Fibroblast of skin of scalp (primary cell): ENCODE measurements at places on chromosomes 2 and 18.

- DNase-seq, result no peak
Observed at GRCh38 chr18:37783771-37784170, 218.2 kb upstream of the CELF4 start.

DNA sequence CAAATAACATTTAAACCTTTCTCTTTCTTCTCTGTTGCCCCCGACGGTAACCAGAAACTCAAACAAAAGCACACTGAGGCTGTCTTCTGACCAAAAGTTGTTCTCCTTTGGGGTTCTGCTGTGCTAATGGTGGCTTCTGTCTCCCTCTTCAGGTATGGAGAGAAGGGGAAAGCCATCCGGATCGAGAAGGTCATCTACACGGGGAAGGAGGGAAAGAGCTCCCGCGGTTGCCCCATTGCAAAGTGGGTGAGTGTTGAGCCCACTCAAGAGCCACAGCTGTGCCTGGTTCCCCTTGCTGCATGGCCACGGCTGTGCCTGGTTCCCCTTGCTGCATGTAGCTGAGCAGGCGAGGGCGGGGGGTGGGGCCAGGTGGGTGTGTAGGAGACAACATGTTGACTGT, 67.4 kb downstream of the BOLA3 start:
- DNase-seq, result no peak

DNA sequence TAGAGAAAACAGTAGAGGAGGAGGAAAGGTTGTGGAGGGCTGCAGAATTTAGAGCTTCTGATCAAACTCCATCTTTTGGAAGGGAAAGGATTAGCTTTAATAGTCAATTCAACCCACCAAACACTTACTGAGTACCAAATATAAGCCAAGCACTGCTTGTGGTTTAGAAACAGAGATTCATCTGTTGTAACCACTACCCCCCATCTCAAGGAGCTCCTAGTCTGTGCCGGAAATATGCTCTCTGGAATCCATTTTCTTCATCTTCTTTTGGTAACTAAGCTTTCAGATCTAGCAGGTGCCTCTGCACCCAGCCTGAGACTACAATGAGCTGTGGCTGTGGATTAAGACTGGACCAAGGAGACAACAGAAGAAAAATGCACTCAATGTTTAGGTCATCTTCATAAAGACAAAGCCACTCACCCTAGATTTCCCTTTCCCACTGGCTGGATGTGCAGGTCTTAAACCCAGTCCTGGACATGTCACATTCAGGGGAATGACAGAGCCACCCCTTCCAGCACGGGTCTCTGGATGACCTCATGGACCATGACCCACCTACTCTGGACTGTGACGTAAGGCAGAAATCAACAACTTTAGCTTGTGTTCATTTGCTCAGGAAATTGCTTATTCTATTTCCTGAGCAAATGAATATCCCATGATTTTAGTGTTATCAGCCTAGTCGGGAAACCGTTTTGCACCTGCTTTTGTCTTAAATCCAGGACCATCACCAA, 52.9 kb downstream of the EPB41L3 start:
- DNase-seq, result no peak

DNA sequence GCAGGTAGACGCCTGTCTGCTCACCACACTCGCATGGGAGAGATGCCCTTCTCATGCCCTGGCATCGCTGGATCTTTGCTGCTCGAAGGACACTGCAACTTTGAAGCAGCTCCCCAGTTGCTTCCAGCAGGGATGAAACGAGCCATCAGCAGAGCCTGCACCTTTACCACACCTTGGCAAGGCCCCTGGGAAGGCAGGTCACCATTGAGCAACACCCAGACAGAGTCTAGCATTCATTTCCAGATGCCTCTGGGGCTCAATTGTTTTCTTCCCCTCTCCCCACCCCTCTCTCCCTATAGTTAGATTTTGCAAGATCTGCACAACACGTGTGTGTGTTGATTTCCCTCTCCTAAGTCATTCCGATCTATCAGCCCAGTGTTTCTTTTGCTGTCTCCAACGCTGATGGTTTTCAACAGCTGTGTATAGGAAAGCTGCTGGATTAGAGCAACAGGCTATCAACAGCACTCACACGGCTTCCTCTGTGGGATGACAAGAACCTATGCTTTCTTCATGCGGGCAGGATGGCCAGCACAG, 25.6 kb upstream of the INHBB start:
- no peak for DNase-seq

- peak; percentile 68 for DNase-seq
Observed at GRCh38 chr18:10851824-10852319, 297.5 kb downstream of the PIEZO2 start.

DNA sequence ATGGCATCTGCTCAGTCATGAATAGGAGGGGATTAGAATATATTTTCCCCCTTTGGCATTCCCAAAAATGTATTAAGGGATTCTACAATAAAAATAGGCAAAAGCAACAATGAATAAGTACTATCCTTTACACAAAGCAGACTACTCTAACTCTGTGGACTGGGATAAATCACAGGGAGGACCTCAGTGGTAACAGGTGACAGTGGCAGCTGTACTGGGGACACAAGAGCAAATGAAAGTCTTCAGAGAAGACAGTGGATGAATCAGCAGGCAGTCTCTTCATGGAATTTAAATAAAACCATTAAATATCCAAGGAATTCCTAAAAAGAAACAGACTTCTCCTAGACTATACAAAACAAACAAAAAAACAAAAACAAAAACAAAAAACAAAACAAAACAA, 4.8 kb downstream of the CDH7 start:
- no peak for DNase-seq

DNA sequence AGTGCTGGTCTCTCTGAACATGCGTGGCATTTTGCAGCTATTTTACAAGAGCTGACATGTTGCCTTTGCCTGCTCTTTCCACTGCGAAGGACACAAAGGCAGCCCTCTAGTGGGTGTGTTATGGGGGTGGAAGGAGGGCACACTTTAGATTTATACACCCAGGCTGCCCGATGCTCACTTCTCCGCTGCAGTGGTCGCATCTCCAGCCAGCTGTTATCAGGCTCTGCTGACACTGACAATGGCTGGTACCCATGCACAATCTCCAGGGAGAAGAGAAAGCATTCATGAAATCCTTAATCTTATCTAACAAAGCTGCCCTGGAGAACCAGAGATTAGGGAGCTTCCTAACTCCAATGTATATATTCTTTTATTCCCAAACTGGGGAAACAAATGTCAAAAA, 113.5 kb downstream of the EPHA4 start:
- no peak for DNase-seq

- peak; percentile 73 for DNase-seq
Observed at GRCh38 chr2:207239754-207240494, 74.2 kb upstream of the KLF7 start.

- peak; percentile 63 for DNase-seq
Observed at GRCh38 chr18:58527952-58528287, 101.0 kb downstream of the ALPK2 start.

DNA sequence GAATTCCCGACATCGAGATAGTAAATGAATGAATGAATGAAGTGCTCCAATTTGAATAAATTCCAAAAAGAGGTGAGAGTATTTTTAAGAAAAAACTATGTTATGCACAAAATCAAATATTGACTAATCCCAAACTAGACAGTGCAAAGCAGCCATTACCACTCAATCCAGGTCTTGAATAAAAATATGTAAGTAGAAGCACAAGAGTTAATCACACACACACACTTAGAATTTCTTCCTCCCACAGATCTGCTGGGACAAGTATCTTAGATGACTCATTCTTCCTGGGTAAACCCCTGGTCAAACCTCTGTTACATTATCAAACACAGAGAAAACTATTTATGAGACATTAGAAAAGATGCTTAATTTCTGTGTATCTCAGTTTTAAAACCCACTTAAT, 102.0 kb downstream of the PLA2R1 start:
- peak; percentile 82 for DNase-seq

- no peak for DNase-seq
Observed at GRCh38 chr18:56009411-56009810, 421.4 kb upstream of the TCF4 start.

GRCh38 chr2:219285894-219286425, 6.8 kb downstream of the DNAJB2 start:
- peak; percentile 78 for DNase-seq

DNA sequence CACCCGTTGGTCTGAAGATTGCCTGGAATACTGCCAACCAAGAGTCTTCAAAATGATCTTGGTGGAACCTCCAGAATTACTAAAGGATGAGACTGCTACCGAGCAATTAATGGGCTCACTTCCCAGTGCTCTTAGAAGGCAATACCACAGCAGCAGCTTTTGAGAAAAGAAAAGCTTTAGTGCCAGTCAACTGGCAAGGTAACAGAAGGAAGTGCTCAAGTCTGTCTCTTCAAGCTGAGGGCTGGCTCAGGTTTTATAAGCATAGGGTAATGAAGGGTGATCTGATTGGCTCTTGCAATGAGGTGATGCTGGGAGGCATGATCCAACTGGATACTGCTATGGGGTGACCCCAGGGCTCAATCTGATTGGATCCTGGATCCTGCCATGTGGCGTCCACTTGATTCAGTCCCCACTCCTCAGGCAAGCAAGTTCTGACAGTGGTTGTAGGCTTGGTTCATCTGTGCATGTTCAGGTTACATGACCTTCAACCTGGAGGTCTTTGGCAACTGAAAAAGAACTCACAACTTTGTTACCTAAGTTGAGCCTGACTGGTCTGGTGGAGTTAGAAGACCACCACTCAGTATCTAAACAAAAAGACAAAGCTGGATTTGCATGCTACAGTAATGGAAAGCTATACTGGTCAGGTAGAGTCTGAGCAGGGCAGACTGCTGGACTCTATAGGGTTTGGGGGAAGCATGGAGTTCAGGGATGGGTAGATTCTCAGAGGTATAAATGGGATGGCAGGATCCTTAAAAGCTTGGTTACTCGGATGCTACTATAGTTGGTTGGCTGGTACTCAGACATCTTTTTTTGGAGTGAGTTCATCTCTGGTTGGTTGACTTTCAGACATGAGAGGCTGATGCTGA, 14.0 kb upstream of the RIF1 start:
- DNase-seq, result no peak

GRCh38 chr2:46493971-46494250, 14.5 kb downstream of the TMEM247 start:
- peak; percentile 4 for DNase-seq

DNA sequence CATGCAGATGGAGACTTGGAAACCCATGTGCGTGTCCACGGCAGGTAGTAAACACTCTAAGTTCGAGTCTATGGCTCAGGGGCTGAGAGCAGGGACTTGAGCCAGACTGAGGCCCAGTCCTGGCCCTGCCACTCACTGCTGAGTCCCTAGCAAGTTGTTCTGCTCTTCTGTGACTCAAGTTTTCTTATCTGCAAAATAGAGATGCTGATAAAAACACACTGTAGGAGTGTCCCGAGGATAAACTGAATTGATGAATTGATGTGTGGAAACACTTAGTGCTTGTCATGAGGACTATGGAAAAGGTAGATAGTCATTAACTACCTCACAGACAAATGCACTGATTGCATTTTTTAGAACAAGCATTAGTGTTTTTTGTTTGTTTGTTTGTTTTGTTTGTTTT, 73.2 kb downstream of the BOLA3 start:
- DNase-seq, result no peak

DNA sequence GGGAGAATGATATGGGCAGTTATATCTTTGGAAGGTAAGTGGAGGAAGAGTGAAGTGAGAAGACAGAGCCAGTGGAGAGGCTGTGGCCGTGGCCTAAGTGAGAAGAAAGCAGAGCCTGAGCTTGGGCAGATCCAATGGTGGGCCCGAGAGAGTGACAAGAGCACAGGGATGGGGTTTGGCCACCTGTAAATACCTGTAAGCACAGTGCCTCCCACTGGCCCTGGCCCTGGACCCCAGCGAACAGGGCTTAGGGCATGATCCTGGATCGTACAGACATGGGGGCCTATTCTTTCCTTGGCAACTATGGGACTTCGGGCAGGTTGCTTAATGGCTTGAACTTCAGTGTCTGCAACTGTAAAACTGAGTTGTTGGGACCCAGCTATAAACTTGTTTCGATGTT, 44.1 kb downstream of the MTCL1 start:
- no peak for DNase-seq
